ENCODE measurements at places on chromosomes 7 and 10. TPM values are rescaled to one million over a fixed set of nuclear protein-coding genes. Genes with fewer than 3 reads are reported as not detected.

FAM25A gene
- not detected for polyA plus RNA-seq

CPA2 gene
- 14.6 TPM for polyA plus RNA-seq

NPY gene
- 4.7 TPM for polyA plus RNA-seq

FAM204A gene
- polyA plus RNA-seq = 48.0 TPM

HOXA5 gene
- 29.6 TPM for polyA plus RNA-seq

PLEKHS1 gene
- not detected for polyA plus RNA-seq

LSM5 gene
- 43.6 TPM for polyA plus RNA-seq

TMEM229A gene
- polyA plus RNA-seq = not detected

LIPK gene
- not detected for polyA plus RNA-seq

ABCF2 gene
- 20.1 TPM for polyA plus RNA-seq

GPR141 gene
- 0.56 TPM for polyA plus RNA-seq

KLLN gene
- polyA plus RNA-seq = 0.20 TPM

LLCFC1 gene
- polyA plus RNA-seq = not detected

C10orf71 gene
- 0.01 TPM for polyA plus RNA-seq

KCNMA1 gene
- 3.8 TPM for polyA plus RNA-seq

EN2 gene
- 0.05 TPM for polyA plus RNA-seq

FEZF1 gene
- not detected for polyA plus RNA-seq

INA gene
- polyA plus RNA-seq = not detected

AKR1E2 gene
- polyA plus RNA-seq = 2.4 TPM
